ENCODE measurements at places on chromosomes 5 and 9.

DNA sequence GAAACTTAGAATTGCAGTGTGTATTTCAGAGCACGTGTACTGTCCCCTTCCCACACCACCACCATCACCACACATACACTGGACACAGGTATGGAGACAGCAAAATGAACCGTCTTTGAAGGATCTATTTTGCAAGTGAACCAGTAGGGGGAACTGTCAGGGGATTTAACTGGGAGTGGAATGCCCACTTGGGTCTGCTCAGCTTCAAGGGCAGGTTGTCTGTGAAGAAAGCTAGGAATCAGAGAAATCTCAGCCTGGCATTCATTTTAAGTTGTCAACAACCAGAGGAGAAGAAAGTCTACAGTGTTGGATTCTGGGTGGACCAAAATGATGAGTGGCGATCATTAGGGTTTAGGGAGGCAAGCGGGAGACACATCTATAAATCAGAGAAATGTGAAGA lies 147.0 kb downstream of the DCP2 start:
- no peak for DNase-seq

GRCh38 chr5:9361835-9362234 lies 184.0 kb downstream of the SEMA5A start:
- DNase-seq = peak; percentile 15

DNA sequence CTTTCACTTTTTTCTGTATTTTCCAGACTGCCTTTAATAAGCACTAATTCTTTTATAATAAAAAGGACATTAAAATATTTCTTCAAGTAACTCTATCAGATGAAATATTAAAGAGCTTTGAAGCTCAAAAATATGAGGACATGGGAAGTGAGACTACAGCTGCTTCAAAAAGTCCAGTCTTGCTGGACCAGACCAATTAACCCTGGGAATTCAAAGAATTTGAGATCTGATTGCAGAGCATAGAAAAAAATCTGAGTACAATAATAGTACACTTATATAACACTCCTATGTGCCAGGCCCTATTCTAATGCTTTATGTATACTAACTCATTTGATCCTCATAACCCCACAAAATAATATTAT lies 9.8 kb downstream of the TMEM245 start:
- DNase-seq = no peak

- no peak for DNase-seq
These were observed 1.5 kb downstream of the C9orf40 start for GRCh38 chr9:74951107-74951720.

- no peak for DNase-seq
These were observed 87.1 kb downstream of the SPRY4 start for GRCh38 chr5:142237707-142238106.

DNA sequence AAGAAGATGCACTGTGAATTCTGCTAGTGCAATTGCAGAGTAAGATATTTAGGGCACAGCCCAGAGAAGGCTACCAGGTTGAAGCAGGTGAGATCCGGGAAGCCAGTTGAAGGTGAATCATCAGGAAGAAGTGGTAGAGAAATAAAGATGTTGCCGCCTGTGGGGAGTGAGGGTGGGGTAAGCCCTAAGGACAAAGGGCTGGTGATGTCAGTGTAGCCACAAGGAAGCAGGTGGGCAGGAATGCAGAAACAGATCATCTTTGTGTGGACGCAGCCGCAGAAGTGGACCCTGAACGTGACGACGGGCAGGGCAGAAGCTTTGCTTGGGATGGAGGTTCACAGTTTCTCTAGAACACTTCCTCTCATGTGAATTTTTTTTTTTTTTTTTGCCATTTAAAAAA lies 164.2 kb downstream of the ACTL7B start:
- no peak for DNase-seq

DNA sequence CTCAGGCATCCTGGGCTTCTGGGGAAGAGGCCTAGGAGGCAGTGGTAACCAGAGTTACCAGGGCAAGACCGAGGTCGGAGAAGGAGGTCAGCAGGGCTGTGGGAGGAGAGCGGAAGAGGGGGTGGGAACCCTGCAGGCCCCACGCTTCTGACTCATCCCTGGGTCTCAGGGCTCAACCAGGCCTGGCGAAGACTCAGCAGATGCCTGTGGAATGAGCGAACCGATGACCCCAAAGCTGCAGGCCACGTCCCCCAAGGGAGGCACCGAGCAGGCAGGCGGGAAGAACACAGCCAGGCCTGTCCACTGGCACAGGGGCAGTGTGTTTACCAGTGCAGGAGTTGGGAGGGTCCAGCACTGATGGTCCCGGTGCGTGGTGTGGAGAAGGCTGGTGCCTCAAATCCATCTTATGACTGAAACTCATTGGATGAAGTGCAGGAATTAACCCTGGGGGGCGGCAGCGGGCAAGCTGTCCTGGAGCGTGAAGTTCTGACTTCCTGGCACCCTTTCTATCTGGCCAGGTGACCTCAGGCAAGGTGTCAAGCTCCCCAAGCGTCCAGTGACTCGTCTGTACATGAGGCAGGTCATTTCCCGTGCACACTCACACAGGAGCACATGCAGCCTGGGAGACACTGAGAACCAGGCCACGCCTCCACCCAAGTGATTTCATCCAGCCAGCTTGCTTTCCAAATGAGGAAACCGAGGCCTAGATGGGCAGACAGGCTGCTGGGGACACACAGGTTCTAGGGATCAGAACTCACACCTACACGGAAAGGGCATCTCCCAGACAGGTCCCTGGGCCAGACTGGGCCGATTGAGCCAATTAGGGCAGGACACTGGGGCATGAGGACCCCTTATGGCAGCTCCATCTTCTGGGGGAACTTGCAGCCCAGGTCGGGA lies 69.1 kb downstream of the ADAMTS2 start:
- no peak for DNase-seq

DNA sequence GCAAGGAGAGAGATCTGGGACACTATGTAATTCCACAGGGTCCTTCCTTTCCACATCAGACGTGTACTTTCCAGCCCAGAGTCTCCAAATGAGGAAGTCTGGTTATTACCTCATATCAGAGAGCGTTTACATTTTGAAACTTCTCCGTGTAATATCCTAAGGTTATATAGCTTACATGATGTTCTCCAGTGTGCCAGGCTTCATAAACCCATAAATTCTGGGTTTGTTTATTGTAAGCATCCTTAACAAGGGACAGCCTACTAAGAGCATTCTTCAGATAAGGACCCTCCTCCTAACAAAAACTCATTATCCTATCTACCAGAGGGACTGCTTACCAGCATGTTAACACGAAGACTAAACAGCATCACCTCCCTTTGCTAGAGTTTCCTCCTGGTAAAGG lies 17.9 kb downstream of the SRFBP1 start:
- DNase-seq = no peak

DNA sequence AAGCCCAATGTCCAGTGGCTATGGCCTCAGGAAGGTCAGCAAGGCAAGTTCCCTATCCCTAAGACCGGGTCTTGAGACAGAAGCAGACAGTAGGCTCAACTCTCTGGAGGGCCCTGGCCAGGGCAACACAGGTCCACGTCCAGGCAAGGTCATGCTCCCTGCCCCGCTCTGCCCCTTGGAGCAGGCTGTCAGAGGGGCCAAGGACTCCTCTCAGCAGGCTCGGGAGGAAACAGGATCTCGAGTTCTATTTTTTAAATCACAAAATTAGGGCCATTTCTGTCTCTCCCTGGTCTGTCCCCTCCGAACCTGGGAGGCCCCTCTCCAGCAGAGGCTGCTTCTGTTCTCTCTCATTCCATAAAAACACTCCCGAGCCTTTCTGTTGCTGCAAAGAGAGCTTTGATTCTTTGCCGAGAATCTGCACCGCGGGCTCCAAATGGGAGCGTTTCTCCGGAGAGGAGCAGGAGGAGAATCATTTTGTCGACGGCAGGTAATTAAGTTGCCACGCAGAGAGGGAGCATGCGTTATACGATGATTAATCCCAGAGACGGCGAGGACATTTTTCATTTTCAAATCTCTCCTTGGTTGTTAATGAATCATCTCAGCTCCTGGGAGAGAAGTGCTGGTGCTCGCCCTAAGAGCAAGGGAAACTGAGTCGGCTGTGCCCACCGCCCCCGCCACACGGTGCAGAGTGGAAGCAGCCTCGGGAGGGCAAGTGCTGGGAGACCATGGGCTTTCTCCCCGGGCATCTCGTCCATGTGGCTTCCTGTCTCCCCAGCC lies 24.5 kb upstream of the FCN1 start:
- no peak for DNase-seq

DNA sequence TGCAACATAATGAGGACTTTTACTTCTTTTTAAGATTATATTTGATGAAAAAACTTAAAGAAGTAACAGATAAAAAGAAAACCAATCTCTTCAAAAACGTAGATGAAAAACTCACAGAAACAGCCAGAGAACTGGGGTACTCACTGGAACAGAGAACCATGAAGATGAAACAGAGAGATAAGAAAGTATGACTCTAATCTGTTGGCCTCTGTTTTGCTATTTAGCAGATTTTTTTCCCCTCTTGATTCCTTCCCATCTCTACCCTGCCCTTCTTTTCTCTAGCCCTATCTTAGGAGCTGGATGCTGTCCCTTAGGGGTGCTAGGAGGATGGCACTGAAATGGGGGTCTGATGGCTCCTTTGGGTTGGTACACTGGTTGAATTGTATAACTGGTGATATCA lies 97.5 kb upstream of the FREM1 start:
- no peak for DNase-seq

DNA sequence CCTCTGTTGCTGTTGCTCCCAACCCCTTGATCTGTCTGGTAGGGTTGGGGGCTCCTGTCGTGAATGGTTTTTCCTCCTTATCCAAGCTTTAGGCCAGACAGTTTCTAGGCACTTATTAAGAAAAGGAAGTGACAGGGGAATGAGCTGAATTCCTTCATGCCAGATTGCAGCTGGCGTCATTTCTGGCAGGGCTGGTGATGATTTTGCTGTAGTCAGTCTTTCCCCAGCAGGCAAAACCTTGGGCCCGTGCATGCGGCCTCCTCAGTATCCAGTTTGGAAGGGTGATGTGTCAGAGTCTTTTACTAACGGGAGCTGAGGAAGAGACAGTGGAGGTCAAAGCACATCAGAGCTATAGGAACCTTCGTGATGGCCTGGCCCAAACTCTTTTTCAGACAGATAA lies 58.8 kb downstream of the COL27A1 start:
- no peak for DNase-seq

GRCh38 chr5:150644514-150644913 lies 4.1 kb downstream of the SYNPO start:
- no peak for DNase-seq

All from stimulated activated naive CD8-positive, alpha-beta T cell treated with anti-CD3 and anti-CD28 coated beads, Interleukin-15, Interleukin-2, amounts not matched to agents 100 U/mL and 50 U/mL, for 24 hours (primary cell).